ENCODE measurements at places on chromosomes 6 and 20. TPM values are rescaled to one million over a fixed set of nuclear protein-coding genes. Genes with fewer than 3 reads are reported as not detected.

KIF25 gene
- not detected for total RNA-seq

DNA sequence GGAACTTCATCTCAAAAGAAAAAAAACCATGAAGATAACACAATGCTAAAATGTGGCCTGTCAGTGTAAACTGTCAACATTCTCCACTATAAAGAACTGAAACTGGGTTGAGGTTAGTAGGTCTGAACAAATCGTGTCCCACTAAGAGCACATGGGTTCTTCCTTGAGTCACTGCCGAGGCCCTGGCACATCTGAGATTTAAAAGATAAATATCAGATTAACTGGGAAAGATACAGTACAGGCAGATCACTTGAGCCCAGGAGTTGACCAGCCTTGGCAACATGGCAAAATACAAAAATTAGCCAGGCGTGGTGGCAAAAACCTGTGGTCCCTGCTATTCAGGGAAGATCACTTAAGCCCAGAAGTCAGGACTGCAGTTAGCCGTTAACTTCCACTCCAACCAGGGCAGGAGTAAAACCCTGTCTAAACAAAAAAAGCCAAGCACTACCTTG lies 5.6 kb downstream of the EEF1A1 start:
- no peak for DNase-seq

SYCP2 gene
- 1.4 TPM for total RNA-seq

DNA sequence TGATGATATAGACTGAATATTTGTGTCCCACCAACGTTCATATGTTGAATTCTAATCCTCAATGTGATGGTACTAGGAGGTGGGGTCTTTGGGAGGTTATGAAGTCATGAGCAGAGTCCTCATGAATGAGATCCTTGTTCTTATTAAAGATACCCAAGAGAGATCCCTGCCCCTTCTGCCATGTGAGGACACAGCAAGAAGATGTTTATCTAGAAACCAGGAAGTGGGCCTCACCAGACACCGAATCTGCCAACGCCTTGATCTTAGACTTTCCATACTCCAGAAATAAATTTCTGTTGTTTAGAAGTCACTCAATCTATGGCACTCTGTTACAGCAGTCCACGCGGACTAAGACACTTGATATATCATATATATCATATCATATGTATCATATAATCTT lies 67.7 kb upstream of the GCM1 start:
- no peak for DNase-seq

GRCh38 chr20:17612287-17612991 lies 42.6 kb downstream of the DSTN start:
- DNase-seq, result no peak

DNA sequence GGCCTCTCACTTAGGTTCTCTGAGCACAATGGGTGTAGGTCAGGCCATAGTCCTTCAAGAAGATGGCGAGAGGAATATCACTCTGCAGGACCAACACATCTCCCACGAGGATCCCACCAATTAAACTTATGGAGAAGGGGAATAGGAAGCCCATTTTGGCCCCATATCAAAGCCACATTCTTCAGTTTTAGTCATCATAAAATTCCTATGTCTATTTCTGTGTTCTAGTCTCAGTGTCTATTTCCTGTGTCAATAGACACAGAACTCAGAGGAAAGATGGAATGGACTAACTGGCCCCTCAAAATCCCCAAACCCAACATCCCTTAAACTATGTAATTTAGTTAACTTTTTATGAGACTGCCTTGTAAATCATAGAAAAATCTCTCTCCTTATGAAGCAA lies 216.8 kb downstream of the HACE1 start:
- no peak for DNase-seq

- no peak for DNase-seq
Observed at GRCh38 chr6:111210194-111210728, 123.0 kb downstream of the SLC16A10 start.

- no peak for DNase-seq
Observed at GRCh38 chr6:108942556-108943492, 94.6 kb downstream of the ARMC2 start.

- no peak for DNase-seq
Observed at GRCh38 chr6:31906122-31906521, 4.2 kb upstream of the ZBTB12 start.

GRCh38 chr6:159107451-159108260 lies 61.5 kb upstream of the FNDC1 start:
- DNase-seq, result no peak

SOBP gene
- 16.4 TPM for total RNA-seq

DNA sequence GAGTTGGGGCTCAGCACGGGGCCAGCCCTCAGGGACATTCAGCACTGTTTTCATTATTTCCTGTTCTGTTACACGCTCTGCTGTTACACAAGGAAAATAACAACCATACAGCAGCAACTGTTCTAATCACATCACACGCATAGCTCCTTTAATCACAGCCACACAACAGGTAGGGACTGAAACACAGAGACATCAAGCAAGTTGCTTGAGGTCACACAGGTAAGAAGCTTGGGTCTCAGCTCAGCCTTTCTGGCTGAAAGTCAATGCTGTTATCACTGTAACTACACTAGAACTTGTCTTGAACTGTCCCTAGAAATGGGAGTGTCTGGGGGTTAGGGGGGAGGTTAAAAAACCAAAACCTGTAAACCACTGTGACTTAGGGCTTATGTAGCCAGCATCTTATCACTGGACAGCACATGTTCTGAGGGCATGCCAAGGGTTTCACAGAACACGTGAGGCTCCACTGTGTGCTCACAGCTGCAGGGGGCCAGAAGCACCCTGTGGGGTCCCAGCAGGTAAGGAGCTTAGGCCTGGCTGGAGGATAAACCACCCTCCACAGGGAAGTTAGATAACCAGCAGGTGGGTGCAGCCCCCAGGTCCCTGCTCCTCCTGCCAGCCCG lies 146.0 kb downstream of the EYA2 start:
- no peak for DNase-seq

DNA sequence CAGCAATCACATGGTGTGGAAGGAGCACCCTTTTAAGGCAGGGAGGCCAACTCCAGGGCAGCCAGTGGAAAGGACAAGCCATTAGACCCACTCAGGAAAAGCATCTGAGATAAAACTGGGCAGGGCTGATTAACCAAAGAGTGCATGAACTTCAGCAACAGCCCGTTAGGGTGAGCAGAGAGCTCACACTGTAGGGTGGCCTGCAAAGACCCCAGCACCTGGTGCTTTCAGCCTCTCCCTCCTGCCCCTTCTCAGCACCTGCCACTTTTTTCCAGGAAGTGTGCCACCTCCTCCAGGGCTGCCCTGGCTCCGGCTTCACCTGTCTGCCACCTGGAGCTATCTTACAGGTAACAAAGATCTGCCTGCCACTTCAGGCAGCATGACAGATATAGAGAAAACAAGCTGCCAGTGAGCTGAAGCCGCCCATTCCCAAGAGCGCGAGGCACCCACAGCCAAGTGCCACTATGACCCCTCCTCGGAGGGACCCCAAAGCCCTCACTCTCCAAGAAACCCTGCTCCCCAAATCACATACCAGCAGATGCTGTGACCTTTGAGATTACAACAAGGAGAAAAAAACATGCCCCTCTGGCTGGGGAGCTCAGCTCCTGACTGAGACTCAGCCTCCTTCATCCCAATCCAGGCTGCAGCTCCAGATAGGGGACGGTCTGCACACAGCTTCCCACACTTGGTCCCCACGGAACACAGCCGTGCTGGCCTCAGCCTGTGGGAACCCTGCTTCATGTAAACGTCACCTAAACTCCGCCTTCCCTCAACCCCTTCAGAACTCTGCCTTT lies 71.2 kb downstream of the ABHD12 start:
- DNase-seq, result no peak

EXOC2 gene
- 13.3 TPM for total RNA-seq

GRCh38 chr20:46564241-46564957 lies 13.9 kb upstream of the OCSTAMP start:
- DNase-seq, result no peak

DNA sequence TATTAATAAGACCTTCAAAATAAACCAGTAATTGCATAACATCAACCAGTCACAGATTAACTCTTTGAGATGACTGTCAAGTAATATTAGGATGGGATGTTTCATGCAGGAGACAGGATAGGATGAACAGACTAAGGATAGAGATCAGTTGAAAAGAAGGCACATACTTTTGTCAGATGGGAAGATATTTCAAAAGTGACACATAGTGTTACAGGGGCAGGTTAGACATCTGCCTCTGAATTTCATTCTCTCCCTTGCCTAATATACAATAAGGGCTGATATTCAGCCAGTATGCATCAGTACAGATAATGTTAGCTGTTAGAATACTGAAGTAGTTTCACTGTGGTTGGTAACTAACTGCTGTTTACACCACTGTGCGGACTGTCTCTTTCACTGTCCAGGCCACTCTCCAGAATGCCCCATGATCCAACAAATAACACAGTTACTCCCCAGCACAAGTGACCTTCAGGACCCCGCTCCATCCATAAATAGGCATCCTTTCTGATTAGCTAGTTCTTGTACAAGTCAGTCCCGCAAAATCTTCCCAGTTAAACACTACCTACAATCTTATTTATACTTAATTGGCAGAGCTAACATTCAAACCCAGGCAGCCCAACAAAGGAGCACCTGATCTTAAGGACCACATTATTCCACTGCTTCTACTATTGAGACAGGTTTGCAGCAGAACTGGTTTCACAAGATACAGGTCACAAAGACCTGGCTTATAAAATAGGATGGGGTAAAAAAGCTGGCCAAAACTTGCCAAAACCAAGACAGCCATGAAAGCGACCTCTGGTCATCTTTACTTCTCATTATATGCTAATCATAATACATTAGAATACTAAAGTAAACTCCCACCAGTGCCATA lies 21.9 kb upstream of the PLN start:
- DNase-seq, result no peak

ERMARD gene
- total RNA-seq, result 6.5 TPM

PPT2 gene
- total RNA-seq, result 22.8 TPM

- DNase-seq, result no peak
Observed at GRCh38 chr20:36833275-36834020, 42.5 kb upstream of the TLDC2 start.

SLC44A4 gene
- total RNA-seq, result not detected

PROCR gene
- 10.5 TPM for total RNA-seq

DNA sequence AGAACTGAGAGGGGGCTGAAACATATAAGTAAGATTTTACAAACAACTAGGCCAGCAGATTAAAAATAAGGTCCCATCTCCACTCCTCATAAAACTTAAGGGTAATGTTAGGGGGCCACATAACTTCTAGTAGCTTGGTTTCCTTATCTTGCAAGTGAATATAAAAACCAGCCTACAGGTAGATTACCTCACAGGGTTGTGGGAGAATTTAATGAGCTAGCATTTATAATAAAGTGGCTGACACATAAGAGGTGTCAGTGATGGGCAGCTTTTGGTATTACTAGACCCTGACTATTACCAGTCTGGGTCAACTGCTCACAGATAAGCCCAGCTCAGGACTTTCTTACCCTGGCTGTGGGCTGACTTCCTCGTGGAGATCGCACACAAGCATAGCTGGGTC lies 9.2 kb upstream of the PPP1R14C start:
- no peak for DNase-seq

GRCh38 chr6:131054392-131055250 lies 8.4 kb downstream of the EPB41L2 start:
- DNase-seq, result no peak

GRCh38 chr20:63538204-63539091 lies 1.3 kb upstream of the PTK6 start:
- peak; percentile 56 for DNase-seq

- no peak for DNase-seq
Observed at GRCh38 chr20:59925899-59926298, 7.5 kb downstream of the SYCP2 start.

DNA sequence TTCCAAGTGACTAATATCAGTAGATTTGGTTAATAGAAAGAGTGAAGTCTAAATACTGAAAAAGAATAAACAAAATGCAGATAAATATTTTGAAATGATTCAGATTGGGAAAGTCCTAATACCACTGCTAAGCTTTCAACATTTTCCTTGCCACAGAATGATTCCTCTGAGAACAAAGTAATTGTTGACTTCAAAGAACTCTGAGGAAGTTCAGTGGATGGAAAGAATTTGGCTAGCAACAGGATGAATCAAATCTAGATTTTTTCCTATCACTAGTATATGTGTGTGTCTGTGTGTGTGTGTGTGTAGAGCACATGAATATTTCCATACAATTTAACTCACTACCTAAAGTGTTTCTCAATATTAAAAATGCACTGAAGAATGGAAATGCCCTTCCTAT lies 107.9 kb upstream of the PREP start:
- no peak for DNase-seq

DNA sequence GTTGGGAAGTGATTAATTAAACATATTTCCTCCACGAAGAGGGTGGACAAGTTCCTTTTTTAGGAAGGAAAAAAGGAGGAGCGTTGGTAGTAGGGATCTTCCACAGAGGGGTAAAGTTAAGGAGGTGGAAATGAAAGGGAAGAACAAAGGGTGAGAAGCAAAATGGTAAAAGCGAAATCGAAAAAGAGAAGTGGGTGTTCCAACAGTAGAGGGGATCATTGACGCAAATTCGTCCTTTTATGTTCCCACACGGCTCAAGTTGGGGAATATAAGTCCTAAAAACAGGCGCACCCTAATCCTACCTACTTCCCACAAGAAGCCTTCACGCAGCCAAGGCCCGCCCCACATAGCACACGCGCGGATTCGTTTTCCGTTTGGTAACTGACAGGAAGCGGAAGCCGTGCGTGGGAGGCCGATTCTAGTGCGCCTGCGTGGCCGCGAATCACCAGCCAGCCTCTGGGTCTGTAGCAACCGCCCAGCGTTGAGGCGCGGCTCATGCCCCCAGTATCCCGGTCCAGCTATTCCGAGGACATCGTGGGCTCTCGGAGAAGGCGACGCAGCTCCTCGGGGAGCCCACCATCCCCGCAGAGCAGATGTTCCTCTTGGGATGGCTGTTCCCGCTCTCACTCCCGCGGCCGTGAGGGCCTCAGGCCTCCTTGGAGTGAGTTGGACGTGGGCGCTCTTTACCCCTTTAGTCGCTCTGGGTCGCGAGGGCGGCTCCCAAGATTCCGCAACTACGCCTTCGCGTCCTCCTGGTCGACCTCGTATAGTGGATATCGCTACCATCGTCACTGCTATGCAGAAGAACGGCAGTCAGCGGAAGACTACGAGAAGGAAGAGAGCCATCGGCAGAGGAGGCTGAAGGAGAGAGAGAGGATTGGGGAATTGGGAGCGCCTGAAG lies at the start of gene NKAPL:
NKAPL (plus strand) TSS at position 421 of the 901 bp plus-strand sequence; CDS start at position 496, 75 bp downstream.
- DNase-seq, result peak; percentile 92

DNA sequence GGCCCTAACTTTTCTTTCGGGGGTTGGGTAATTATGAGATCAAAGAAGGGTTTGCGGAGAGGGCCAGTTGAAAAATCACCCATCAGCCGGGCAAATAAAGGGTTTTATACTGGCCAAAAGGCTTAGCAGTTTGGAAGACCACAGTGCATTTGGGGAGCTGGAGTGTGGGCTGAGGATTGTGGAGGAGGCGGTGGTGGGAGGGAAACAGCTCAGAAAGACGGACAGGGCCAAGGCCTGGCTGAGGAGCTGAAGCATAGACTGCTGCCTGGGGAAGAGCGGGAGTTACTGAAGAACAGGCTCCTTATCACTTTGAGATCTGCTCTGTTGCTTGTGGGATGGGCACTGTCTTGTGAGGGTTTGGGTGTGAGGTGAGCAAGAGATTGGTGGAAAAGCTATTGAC lies 144.2 kb downstream of the CARMIL1 start:
- no peak for DNase-seq

CRISP2 gene
- total RNA-seq, result not detected
